ENCODE measurements at places on chromosomes 5 and 9.
A peak's percentile ranks its signal among the peaks of the same experiment; 100 is the strongest.

DNA sequence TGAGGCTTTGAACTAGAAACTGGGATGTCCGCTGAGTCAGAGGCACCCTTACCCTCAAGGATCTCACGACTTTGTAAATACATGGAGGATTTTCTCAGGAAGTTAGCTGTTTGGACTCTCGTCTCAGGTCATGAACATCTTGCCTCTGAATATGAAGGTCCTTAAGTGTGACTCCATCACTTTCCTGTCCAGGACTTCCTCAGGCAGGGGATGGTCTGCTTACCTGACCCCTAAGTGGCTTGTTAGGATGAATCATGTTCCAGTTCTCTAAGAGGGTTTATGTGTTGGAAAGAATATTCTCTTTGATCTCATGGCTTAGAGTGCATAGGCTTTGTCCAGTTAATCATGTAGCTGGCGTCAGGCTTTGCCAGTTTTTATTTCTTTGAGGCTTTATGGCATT, 511.7 kb upstream of the KLF4 start:
- DNase-seq: no peak

GRCh38 chr9:111897601-111898137, 1.1 kb downstream of the UGCG start:
- no peak for DNase-seq

- DNase-seq: no peak
Observed at GRCh38 chr5:21603796-21604195, 1249.3 kb downstream of the CDH12 start.

DNA sequence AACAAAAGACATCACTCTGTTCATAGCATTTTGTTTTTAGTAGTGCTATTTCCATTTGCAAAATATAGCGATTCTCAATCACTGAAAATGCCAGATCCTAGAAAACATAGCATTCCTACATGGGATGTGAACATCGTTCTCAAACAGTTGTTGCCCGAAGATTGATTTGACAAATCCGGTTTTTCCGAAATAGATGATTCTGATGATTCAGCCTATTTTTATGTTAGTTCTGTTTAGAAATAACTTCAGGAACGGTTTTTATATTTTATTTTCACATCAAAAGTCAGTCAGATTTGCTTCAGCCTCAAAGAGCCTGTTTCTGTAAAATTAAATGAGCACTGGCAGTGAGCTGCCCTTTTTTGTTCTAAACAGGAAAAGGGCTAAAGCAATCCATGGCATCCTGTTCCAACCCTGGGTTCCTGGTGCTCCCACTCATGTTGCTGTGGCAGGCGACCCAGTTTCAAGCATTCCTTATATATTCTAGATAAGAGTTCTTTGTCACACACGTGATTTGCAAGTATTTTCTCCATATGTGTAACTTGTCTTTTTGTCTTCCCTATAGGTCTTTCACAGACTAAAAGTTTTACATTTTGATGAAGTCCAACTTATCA, 14.2 kb upstream of the PSIP1 start:
- DNase-seq: no peak

DNA sequence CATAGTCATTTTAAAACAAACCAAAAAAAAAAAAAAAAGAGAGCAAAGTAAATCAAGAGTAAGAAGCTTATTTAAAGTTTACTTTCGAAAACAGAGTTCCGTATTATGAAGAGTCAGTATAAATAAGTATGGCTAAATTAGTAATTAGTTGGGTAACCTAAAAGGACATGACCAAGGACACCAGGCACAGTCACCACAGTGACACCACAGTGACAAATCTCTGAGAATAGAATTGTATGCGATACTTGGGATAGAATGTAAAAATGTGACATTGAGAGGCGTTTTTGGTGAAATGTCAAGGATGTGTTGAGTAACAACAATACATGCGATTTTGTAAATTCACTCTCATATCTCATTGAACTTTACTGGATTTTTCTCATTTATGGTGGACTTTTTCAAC, 150.9 kb upstream of the SPEF2 start:
- no peak for DNase-seq

GRCh38 chr5:159730285-159730684, 186.0 kb upstream of the ADRA1B start:
- DNase-seq: no peak

GRCh38 chr5:135691044-135691443, 112.3 kb upstream of the CXCL14 start:
- no peak for DNase-seq

DNA sequence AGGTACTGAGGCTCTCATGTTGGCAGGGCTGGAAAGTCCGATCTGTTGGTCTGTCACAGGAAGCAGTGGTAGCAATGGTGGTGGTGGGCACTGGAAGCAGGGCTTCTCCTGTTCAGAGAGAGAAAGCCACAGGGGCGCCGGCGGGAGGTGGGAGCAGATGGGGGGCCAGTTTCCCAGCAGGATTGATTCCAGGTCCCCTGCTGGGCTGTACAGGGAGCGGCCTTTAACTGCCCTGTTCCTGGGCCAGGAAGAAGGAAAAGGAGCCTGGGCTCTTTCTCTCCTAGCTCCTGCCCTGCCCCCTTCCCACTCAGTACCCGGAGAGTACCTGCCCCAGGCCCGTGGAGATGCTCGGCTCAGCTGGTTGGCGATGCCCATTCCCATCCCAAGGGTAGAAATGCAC, 2.6 kb upstream of the DAB2IP start:
- DNase-seq: no peak

GRCh38 chr9:97570899-97571298, 62.3 kb downstream of the TSTD2 start:
- DNase-seq: no peak

GRCh38 chr5:141100243-141100805, at the start of gene PCDHB3:
PCDHB3 (plus strand) TSS chr5:141100473; CDS start chr5:141100650, 177 bp downstream.
- DNase-seq: peak; percentile 67

- no peak for DNase-seq
Observed at GRCh38 chr9:109063760-109064159, 50.5 kb upstream of the CTNNAL1 start.
